WTC11 (cell line): ENCODE measurements at places on chromosomes 4 and X.

- H3K4me1 ChIP-seq, result peaks cover 32% of the 10 kb centered on the region
- peaks cover 6% of the 10 kb centered on the region; the same call in 1 of the 2 replicates for H3K36me3 ChIP-seq
Observed at GRCh38 chr4:119726505-119726904, 97.9 kb upstream of the PDE5A start.

DNA sequence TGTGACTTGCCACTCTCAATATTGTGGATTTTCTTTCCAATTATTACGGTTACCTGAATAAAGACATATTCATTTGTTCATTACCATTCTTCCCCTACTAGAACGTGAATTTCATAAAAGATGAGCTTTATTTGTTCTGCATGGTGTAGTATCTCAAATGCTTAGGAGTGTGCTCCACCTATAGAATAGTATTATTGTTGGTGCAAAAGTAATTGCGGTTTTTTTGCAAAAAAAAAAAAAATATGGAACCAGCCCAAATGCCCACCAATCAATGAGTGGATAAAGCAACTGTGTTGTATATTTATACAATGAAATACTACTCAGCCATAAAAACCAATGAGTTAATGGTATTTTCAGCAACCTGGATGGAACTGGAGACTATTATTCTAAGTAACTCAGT is 525.5 kb upstream of the PRKX start:
- no peak for DNase-seq
- no peak overlapping the region for H3K4me3 ChIP-seq
- no peaks in the 10 kb centered on the region for H3K4me1 ChIP-seq
- H3K36me3 ChIP-seq, result peaks cover 3% of the 10 kb centered on the region; the same call in 1 of the 2 replicates
- H3K27me3 ChIP-seq, result no peaks in the 10 kb centered on the region

DNA sequence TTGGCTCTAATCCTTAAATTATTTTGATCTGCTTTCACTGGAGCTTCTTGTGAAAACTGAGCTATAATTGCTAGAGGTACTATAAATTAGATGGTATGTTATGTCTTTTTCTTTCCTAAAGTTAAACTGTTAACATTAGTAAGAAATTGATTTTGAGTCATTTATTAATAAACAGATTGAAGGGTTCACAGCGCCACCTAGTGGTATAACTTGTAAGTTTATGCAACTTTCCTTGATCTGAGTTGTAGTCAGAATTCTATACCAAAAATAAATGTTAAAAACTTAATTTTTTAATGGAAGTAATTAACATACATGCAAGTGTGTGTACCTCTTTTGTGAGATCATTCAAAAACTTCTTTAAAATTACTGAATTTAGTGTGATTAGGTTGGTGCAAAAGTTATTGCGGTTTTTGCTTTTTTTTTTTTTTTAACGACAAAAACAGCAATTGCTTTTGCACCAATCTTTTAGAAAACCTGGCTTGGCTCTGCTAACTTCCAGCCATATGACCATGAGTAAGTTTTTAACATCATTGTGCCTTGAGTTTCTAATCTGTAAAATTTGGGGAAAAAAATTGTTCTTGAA is 151.5 kb downstream of the CENPC start:
- no peak for DNase-seq
- no peaks in the 10 kb centered on the region for H3K27me3 ChIP-seq
- peaks cover 7% of the 10 kb centered on the region for H3K4me1 ChIP-seq

- H3K27me3 ChIP-seq, result no peaks in the 10 kb centered on the region
- peaks cover 19% of the 10 kb centered on the region for H3K4me1 ChIP-seq
- peak overlapping the region; percentile 98 for H3K4me3 ChIP-seq
- H3K27ac ChIP-seq, result peak overlapping the region; percentile 85
- DNase-seq, result no peak
Observed at GRCh38 chr4:141220271-141220670, 424 bp upstream of the ZNF330 start.

- no peak overlapping the region for H3K4me3 ChIP-seq
- no peak overlapping the region for H3K27ac ChIP-seq
- peaks cover 8% of the 10 kb centered on the region for H3K4me1 ChIP-seq
- no peaks in the 10 kb centered on the region for H3K36me3 ChIP-seq
- no peak for DNase-seq
Observed at GRCh38 chrX:68402094-68402493, 31.2 kb downstream of the OPHN1 start.

- no peaks in the 10 kb centered on the region for H3K27me3 ChIP-seq
- H3K4me1 ChIP-seq, result 0 out of 2 replicates have a peak, but pooled peaks cover 3% of the 10 kb centered on the region
- H3K36me3 ChIP-seq, result peaks cover 7% of the 10 kb centered on the region; the same call in 1 of the 2 replicates
- no peak overlapping the region for H3K27ac ChIP-seq
- no peak overlapping the region for H3K4me3 ChIP-seq
Observed at GRCh38 chr4:141375855-141376254, 155.2 kb downstream of the ZNF330 start.

GRCh38 chrX:13103914-13104274 is 59.5 kb upstream of the FAM9C start:
- H3K27ac ChIP-seq, result no peak overlapping the region
- no peak overlapping the region for H3K4me3 ChIP-seq
- no peaks in the 10 kb centered on the region for H3K27me3 ChIP-seq

DNA sequence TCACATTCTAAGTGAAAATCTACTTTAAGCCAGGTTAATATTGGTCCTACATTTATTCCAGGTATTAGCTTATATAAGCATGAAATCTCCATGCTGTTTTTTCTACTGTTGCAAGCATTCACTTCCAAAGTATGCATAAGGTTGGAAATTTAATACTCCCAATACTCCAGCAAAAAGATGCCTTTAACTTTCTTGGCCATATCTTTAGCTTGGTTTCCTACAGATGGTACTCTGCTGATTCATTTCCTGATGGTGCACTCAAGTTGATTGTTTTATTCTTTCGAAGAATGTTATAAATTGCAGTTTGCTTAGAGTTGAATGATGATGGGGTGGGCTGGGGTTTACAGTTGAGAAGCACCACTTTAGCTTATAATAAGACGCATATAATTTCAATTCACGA is 330.2 kb downstream of the PTTG2 start:
- H3K4me3 ChIP-seq, result no peak overlapping the region
- H3K4me1 ChIP-seq, result peaks cover 18% of the 10 kb centered on the region
- no peaks in the 10 kb centered on the region for H3K27me3 ChIP-seq
- peaks cover 24% of the 10 kb centered on the region for H3K36me3 ChIP-seq

- H3K36me3 ChIP-seq, result peaks cover 30% of the 10 kb centered on the region
- H3K4me1 ChIP-seq, result peaks cover 26% of the 10 kb centered on the region
- DNase-seq, result no peak
- H3K27ac ChIP-seq, result no peak overlapping the region
- no peak overlapping the region for H3K4me3 ChIP-seq
Observed at GRCh38 chr4:151173871-151174270, 74.4 kb downstream of the RPS3A start.
